Muscle of leg (tissue), 16 donors: ENCODE measurements at places on chromosomes 13 and 19. TPM values are rescaled to one million over a fixed set of nuclear protein-coding genes. Genes with fewer than 3 reads are reported as not detected.

The THAP8 gene
- polyA plus RNA-seq, result 9.4 TPM

The STAP2 gene
- 3.9 TPM for polyA plus RNA-seq

The DACH1 gene
- polyA plus RNA-seq, result 11.4 TPM

The RAB3A gene
- 4.3 TPM for polyA plus RNA-seq

The ZNF575 gene
- polyA plus RNA-seq, result 4.0 TPM

The SBK2 gene
- 7.5 TPM for polyA plus RNA-seq

The ADAMTSL5 gene
- 8.2 TPM for polyA plus RNA-seq

The PALM gene
- 46.4 TPM for polyA plus RNA-seq

The HRC gene
- 119 TPM for polyA plus RNA-seq

The CYP4F22 gene
- not detected for polyA plus RNA-seq

The ATP4B gene
- polyA plus RNA-seq, result 0.07 TPM

The PARP4 gene
- polyA plus RNA-seq, result 24.1 TPM

The CEACAM3 gene
- 0.34 TPM for polyA plus RNA-seq

The STARD13 gene
- polyA plus RNA-seq, result 19.6 TPM

The KISS1R gene
- not detected for polyA plus RNA-seq

The PRR22 gene
- 1.8 TPM for polyA plus RNA-seq

The ZNF837 gene
- 1.7 TPM for polyA plus RNA-seq

The ZNF444 gene
- 23.3 TPM for polyA plus RNA-seq

The MEIOSIN gene
- not detected for polyA plus RNA-seq

The PABPC3 gene
- polyA plus RNA-seq, result 0.44 TPM

The ZNF274 gene
- polyA plus RNA-seq, result 8.0 TPM

The ZNF77 gene
- polyA plus RNA-seq, result 5.0 TPM

The IRS2 gene
- polyA plus RNA-seq, result 3.8 TPM

The IL17D gene
- 31.3 TPM for polyA plus RNA-seq

The CYP2A7 gene
- 0.19 TPM for polyA plus RNA-seq

The ZNF541 gene
- 0.17 TPM for polyA plus RNA-seq

The FGF9 gene
- polyA plus RNA-seq, result 7.2 TPM

The CHMP2A gene
- 73.8 TPM for polyA plus RNA-seq
